ENCODE measurements at places on chromosomes 4 and X.

DNA sequence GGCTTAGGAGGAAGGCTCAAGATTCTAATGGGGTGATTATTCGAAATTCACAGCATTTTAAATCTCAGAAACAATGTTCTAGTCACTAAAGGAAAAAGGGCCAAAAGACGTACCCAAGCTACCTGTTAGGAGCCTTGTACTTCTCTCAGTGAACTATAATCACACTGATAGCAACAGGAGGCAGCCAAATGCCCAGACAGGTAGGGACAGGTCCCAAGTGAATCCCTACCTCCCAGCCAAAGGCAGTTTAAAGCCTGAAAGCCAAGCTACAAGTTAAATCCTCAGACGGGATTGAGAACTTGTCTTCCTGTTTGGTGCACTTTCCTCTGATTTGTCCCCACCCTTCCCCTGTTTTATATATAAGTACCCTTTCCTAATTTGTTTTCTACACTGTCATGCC lies 24.3 kb upstream of the HHIP start:
- no peak for DNase-seq

GRCh38 chr4:10706236-10706635 lies 21.7 kb upstream of the CLNK start:
- DNase-seq = no peak

DNA sequence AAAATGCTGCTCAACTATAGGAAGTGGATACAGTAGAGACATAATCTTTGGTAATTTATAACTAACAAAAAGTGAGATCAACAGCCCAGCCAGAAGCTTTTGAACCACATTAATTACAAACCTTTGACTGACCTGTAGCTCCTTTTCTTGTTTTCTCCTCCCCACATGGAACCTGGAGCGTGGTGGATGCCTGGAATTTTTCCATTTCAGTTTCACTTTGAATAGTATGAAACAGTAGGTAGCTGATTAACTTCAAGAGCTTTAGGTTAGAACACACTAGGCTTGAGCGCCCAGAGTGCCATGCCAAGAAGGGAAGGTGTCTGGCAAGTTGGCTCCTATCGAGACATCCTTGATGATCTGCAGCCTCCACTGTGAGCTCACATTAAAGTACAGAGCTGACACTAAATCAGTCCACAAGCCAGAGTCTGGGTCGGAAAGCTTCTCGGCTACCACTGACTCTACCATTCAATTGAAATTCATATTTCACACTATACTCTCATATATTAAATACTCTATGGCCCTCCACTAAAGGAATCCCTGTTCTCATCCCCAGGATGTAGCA lies 143.4 kb downstream of the GLRA2 start:
- no peak for DNase-seq

DNA sequence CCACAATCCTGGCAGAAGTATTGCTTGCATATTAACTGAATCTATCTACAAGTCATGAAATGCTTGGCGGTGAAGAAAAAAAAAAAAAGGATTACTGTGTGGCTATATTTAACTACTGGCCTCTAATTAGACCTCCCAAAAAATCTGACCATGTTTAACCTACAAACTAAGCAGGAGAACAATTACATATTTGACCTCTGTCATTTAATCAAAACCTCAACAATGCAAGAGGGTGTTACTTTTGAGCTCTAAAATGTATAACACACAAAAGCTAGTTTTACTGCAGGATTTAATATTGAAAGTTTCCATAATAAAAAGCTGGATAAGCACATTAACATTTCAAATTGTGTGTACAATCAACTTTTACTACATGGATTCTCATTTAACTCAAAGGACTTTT lies 1.5 kb downstream of the ITM2A start:
- no peak for DNase-seq

GRCh38 chr4:4289941-4290850 lies at the start of the genes LYAR and ZBTB49:
Gene LYAR (minus strand): TSS chr4:4290154. CDS start chr4:4283742, 6,412 bp downstream.
Gene ZBTB49 (plus strand): TSS chr4:4290251. CDS start chr4:4299946, 9,695 bp downstream.
- DNase-seq = peak; percentile 97

DNA sequence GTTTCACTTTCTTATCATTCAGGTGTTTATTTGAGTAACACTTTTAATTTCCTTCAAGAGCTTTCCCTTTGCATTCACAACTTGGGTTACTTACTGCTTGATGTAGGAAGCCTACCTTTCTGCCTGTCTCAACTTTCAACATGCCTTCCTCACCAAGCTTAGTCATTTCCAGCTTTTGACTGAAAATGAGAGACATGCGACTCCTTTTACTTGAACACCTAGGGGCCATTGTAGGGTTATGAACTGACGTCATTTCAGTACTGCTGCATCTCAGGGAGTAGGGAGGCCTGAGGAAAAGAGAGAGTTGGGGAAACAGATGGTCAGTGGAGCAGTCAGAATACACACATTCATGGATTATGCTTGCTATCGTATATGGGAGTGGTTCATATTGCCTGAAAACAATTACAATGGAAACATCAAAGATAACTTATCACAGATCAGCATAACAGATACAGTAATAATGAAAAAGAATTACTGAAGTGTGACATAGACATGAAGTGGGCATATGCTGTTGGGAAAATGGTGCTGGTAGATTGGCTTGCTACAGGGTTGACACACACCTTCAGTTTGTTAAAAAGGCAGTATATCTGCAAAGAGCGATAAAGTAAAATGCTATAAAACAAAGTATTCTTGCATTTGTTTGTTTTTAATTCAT lies 25.7 kb downstream of the USP53 start:
- DNase-seq = no peak

- DNase-seq = no peak
Measured at GRCh38 chrX:10401239-10401638, 219.1 kb downstream of the MID1 start.

GRCh38 chrX:98480606-98481005 lies 1596.9 kb downstream of the RPA4 start:
- no peak for DNase-seq

DNA sequence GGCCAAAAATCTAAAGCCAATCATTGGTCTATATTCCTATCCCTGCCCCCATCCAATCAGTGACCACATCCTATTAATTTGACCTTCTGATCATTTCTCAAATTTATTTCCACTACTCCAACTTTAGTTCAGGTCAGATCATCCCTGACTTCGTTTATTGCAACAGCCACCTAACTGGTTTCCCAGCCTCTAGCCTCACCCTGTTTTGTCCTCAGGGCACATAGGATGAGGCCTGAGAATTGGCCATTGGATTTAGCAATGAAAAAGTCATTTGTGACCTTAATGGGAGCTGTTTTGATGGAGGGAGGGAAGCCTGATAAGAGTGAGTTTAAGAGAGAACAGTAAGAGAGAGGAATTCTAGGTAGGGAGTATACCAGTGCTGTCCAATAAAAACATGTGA lies 155.0 kb downstream of the AMMECR1 start:
- no peak for DNase-seq

GRCh38 chr4:16026160-16026761 lies 57.6 kb downstream of the PROM1 start:
- peak; percentile 39 for DNase-seq

DNA sequence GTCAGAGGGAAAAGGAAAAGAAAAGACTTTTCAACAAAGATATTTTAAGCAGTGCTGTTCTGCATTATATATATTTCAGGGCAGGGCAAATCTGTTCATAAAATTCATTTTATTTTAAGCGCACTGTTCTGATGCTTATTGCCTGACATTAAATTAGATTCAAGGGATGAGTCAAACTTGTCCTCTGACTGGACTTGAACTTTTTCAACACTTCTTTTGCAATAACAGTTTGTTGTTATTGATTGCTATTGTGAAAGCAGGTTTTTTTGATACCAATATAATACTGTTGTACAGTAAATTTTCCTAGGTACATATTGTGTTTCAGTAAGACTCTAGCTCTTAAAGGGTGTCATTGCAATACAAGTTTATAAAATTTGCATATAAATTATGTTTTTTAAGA lies 481.3 kb downstream of the NAF1 start:
- DNase-seq = no peak

GRCh38 chr4:169009286-169010124 lies 550 bp downstream of the CBR4 start:
- no peak for DNase-seq

- no peak for DNase-seq
Measured at GRCh38 chr4:38390969-38391545, 272.9 kb upstream of the KLF3 start.

GRCh38 chr4:37236165-37236564 lies 8.4 kb upstream of the NWD2 start:
- no peak for DNase-seq

GRCh38 chr4:113057891-113058290 lies 8.4 kb downstream of the ANK2 start:
- no peak for DNase-seq

- DNase-seq = no peak
Measured at GRCh38 chr4:184641022-184641421, 8.2 kb downstream of the CASP3 start.
